ENCODE measurements at places on chromosomes 4 and X.
A peak's percentile ranks its signal among the peaks of the same experiment; 100 is the strongest.

DNA sequence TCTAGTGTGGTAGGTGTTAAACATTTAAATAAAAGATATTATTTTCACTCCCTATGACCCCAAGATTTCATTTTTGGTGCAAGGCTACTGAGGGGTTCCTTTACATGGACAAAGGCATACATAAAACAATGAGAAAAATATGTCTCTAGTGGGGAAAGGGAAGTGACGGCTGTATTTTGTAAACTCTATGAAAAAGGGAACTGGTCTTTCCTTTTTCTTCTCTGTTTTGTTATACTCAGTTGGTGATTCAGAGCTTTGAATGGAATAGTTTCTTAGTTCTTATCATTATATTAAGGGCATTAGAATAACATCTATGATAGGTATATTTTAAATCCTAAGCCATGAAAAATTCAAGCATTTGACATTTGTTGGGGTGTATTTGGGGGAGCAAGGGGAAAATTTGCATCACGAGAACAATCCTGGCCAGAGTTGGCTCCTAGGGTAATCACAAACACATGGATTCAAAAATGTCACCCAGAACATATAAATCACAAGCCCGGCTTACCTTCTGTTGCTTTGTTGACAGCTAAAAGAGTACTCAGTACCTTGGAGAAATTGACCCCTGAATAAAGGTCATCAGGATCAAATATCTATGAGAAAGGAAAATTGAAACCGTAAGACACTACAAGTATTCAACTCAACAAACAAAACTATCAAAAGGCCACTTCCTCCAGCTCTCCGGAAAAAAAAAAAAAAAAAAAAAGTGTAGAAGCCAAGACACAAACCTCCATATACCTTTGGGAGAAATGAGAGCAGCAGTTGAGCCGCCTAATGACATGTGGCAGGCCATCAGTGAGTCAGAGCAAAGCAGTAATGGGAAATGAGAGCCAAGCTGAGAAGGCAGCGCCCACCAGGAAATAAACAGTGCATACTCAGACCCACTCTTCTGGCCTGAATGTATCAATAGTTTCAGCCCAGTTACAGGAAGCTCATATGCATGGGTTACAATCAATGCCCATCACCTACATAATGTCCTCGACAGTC, 33.4 kb downstream of the ARHGEF6 start:
- DNase-seq: peak; percentile 33

- peak; percentile 10 for DNase-seq
Observed at GRCh38 chrX:134718966-134719317, 60.7 kb upstream of the PLAC1 start.

DNA sequence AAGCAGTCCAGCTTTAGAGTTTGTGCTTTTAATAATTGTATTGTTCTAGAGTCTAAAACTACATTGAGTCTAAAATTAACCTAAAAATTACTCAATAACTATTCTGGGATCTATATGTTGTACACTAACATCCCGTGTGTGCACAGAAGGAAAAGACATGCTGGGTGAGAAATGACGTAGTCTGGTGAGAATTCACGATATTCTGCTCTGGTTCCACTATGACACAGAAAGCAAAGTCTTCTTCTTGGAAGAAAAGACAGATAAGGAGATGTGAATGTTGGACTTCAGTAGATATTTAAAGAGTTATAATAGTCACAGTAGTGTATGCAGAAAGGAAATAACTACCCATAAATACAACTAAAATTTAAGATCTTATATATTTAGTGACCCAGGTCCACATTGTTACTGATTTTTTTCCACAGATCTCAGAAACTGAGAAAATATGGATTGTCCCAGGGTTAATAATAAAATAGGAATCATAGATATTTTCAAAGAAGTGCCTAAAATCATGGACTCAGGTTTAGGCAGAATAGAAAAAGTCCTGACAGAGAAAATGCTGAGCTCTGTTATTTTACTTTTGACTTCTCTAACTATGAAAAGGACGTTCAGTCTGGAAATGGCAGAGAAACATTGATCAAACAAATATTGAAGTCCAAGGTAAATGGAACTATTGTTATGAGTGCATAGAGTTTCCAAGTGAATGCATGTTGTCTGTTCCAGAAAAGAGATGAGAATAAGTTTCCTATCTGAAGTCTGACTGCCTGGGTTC, 170.7 kb downstream of the ANKRD50 start:
- DNase-seq: no peak

GRCh38 chrX:2931612-2932011, 2.5 kb upstream of the ARSD start:
- DNase-seq: no peak

DNA sequence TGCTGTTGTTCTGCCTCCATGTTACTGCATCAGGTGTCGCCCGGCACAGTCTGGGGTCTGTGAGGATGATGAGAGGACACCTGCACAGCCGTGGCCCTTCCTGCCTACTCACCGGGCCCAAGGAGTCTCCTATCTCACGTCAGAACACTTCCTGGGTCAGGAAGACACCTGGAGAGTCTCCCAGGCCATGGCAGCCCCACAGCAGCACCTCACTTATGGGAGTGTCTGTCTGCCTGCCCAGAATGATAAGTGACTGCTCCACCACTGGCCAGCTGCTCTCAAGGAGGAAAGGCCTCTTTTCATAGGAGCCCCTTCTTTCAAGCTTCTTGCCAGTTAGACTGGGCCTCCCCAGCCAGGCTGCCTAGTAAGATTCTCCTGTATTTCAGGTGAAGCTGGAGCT, 56.1 kb downstream of the NELFA start:
- DNase-seq: no peak

GRCh38 chr4:15737255-15737654, 34.4 kb downstream of the BST1 start:
- no peak for DNase-seq

DNA sequence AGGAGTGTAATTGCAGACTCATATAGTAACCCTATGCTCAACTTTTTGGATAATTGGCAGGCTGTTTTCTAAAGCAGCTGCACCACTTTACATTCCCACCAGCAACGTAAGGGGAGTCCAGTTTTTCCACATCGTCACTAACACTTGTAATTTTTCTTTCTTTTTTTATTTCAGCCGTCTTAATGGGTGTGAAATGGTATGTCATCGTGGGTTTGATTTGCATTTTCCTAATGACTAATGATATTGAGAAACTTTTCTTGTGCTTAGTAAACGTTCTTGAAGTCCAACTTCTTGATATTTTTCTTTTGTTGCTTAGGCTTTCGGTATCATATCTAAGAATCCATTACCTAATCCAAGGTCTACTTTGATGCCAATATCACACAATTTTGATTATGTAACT, 95.3 kb upstream of the IL1RAPL1 start:
- DNase-seq: no peak
